Muscle of arm (tissue), 14 donors: ENCODE measurements at places on chromosomes 2 and 18. TPM values are rescaled to one million over a fixed set of nuclear protein-coding genes. Genes with fewer than 3 reads are reported as not detected.
A peak's percentile ranks its signal among the peaks of the same experiment; 100 is the strongest.

ATP6V1C2 gene
- 3.0 TPM for polyA plus RNA-seq

- no peak for DNase-seq
Observed at GRCh38 chr2:37367310-37367709, 22.9 kb downstream of the QPCT start.

DNA sequence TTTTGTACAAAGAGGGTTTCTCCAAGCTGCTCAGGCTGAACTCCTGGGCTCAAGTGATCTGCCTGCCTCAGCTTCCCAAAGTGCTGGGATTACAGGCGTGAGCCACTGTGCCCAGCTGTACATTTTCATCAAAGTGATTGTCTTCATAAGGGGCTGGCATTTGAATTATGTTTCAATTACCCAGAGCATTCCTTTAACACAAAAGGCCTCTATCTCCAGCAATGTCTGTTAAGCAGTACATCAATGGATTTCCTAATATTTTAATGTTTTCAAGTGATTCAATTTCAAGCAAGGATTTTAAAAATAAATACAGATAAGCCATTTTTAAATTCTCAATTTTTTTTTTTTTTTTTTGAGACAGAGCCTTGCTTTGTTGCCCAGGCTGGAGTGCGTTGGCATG lies 50.9 kb upstream of the AP1S3 start:
- no peak for DNase-seq

- peak; percentile 8 for DNase-seq
Observed at GRCh38 chr2:218125626-218126080, at the start of gene CXCR2. TSS of gene CXCR2 (plus strand) at chr2:218126028. CDS start at chr2:218134802, 8,774 bp downstream.

APCDD1 gene
- 13.6 TPM for polyA plus RNA-seq

CELF4 gene
- 1.1 TPM for polyA plus RNA-seq

- DNase-seq = no peak
Observed at GRCh38 chr2:56918790-56919189, 735.0 kb downstream of the CCDC85A start.

DNA sequence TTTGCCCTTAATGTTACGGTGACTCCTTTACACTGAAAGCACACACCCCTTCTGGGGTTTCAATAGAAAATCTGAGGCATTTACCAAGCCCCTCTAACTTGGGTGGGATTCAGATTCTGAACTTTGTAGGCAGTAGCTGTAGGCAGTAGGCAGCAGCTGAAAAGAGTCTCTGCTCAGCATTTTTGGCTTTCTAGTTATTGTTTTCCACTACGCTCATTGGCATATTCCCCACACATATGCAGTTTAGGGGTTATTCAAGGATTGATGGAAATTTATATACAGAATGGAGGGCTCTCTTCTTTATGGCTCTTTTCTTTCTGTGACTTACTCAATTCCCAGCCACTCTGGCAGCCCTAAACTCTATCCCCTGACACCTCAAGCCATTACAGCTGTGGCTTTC lies 232.7 kb upstream of the REV1 start:
- DNase-seq = no peak

DNA sequence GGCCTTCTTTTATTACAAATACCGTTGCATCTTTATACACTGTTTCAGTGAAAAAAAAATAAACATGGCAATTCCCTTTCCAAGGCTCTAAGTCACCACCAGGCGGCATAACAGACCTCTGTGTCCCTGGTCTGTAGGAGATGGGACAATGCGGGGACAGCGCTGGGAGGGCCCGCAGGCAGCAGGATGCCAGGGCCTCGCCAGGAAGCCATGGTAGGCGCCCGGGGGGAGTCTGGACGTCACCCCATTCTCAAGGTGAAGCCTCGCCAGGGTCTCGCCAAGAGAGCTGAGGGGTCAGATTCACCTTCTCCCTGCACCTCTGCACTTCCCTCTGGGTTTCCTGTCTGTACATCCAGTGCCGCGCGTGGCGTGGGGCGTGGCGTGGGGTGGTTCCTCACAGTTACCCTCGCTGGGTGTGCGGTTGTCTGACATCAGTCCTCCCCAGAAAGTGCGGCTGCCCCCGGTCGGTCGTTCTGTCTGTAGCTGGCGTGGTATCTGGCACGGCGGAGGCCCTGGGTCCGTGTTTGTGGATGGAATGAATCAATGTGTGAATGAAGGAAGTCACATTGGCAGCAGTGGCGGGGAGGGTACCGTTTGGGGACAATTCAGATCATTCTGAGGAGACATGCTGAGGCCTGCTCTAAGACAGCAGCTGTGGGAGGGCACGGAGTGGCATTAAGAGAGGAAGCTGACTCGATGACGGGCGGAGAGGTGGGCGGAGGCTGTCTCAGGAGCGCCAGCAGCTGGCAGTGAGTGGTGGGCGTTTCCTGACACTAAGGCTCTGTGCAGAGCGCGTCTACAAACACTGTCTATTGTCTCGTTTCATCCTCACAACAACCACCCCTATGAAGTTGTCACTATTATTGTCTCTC lies 46.0 kb downstream of the LRRFIP1 start:
- DNase-seq = no peak

DNA sequence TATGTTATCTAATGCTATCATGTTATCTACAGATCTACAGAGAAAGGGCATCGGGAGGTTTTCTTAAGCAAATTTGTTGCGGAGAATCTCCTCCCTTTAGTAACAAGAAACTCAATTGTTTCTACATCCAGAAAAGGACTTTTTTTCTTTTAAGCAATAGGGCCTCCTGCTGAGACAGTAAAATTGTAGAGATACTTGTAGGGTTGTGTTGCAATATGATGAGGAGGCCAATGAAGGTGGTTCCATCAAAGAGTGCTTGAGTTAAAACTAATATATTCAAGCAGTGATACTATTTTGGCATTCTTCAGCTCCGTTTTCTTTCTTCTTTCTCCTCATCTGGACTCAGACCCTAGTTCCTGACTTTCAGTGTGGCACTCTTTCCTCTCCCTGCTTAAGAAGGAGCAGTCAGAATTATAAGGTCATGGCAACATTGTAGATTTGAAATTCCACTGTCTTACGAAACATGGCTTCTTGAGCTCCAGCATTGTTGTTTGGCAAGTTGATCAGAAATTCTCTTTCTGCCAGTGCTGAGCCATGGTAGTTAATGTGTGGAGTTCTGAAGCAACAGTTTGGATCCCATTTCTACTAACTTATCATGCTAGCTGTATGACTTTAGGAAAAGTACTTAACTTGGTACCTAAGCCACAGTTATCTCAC lies 202.0 kb upstream of the SLC14A2 start:
- DNase-seq = no peak

NXPH2 gene
- polyA plus RNA-seq = 13.9 TPM

- no peak for DNase-seq
Observed at GRCh38 chr2:57075226-57075625, 891.4 kb downstream of the CCDC85A start.

DNA sequence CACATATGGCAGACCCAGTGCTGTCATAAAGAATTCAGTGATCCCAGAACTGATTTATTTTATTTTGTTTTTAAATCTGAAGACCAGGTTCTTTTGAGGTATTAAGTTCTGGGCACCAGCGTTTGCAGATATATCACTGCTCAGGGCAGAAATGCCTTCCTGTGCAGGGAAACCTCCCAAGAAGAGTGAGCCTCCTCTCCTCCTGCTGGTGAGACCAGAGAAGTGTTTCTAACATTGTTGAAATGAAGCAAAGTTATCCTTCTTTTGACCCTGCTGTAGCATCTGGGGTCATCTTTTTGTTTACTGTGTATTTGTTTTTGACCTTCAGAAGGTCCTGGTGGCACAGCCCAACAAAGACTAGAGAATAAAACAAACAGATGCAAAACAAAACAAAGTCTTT lies 94.0 kb downstream of the AQP4 start:
- no peak for DNase-seq

GRCh38 chr2:143948710-143949109 lies 571.2 kb downstream of the ZEB2 start:
- no peak for DNase-seq

RGPD3 gene
- polyA plus RNA-seq = 0.18 TPM

- DNase-seq = no peak
Observed at GRCh38 chr18:5155218-5155906, 41.7 kb downstream of the AKAIN1 start.

GRCh38 chr2:235005023-235005422 lies 53.2 kb downstream of the SH3BP4 start:
- no peak for DNase-seq

GRCh38 chr2:217662984-217663602 lies 339.7 kb downstream of the TNS1 start:
- DNase-seq = no peak

- DNase-seq = peak; percentile 60
Observed at GRCh38 chr2:238970553-238971081, 122.7 kb downstream of the TWIST2 start.

CRYGC gene
- not detected for polyA plus RNA-seq

ZNF521 gene
- polyA plus RNA-seq = 51.6 TPM

DNA sequence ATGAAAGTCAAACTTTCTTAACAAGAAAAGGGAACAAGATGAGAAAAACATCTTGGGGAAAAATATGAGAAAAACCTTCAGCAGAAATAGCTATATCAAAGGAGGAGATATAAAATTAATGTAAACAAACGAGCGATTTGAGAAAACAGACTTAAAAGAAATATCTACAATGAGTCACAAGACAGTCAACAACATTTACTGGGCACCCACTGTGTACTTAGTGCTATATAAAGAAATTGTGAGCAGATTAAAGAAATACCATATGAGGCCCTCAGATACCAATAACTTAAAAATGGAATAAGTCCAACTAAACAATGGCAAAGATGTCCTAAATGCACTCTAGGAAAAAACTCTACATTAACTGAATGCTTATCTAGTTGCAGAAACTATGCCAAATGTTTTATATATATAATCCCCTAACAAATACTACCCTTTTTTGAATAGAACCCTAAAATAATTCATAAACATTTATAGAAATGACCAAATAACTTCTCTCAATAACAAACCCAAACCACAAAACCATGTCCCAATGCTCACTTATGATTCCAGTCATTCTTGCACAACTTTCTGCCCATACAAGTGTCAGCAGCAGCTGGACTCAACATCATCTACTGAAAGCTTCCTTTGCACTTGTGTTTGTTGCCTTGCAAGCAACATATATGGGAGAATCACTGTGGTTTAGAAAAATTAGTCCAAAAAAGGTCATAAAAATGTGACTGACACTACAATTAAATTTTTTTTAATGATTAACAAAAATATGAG lies 83.5 kb downstream of the COBLL1 start:
- DNase-seq = no peak

DNA sequence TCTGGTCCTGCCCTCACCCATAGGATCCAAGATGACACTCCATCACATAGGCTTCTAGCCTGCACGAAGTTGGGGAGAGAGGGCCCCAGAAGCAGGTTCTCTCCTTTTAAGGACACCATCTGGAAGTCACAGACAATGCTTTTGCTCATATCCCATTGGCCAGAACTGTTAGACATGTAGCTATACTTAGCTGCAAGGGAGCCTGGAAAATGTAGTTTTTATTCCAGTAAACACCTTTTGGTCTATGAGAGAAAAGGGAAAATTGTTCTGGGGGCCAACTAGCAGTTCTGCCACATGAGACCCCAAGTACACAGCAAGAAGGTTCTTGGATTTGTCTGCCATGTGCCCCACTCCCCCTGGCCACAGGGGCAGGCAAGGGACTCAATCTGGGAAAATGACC lies 206.1 kb downstream of the ZFP36L2 start:
- DNase-seq = no peak

RIT2 gene
- polyA plus RNA-seq = not detected

DNA sequence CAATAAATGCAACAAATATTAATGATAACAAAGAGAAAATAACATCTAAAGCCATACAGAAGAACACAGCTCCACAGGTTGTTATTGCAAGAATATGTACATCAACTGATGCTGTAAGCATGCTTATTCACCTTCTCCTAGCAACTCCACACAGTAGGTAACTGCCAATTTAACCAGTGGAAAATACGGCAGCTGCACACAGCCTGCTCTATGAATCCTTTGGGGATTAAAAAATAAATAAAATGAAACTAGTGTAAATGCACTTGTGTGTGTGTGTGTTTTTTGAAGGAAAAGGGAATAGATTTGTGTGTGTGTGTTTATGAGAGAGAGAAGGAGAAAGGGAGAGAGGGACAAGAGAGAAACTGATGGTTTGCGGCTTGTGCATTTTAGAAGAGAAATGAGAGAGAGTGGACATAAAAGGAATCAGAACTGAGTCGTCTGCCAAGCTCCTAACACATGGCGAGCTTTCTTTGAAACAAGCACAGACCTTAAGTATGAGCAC lies 96.2 kb upstream of the PDE1A start:
- DNase-seq = peak; percentile 38

ACADL gene
- 14.4 TPM for polyA plus RNA-seq

ADAM23 gene
- polyA plus RNA-seq = 18.3 TPM

- no peak for DNase-seq
Observed at GRCh38 chr2:136051001-136051724, 65.7 kb upstream of the DARS1 start.

GRCh38 chr18:63987743-63988142 lies 17.9 kb downstream of the SERPINB8 start:
- no peak for DNase-seq

DNA sequence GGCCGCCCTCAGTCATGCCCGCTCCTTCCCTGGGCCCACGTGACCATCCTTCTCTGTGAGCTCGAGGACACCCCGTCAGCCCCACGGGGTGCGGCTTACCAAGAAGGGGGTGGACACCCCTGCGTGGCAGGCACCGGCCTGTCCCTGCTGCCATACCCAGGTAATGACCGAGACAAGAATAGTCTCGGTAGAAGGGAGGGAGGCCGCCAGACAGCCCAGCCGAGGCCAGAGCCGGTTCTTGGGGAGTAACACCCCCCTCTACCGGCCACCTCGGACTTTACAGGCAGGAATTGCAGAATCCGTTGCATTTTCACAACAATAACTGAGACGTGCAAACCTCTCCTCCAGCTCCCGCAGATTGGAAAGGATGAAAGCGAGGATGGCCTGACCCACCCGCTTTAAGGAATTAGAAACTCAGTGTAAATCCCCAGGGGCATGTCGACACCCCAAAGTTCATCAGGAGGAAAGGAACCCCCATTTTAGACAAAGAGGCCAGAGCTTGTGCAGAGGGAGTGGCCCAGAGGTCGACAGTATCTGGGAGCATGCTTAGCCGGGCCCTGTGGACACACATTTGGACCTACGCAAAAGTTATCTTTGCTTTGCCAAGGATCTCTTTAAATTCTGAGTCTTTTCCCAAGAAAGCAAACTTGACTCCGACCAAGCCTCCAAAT lies 60.1 kb upstream of the GLI2 start:
- DNase-seq = no peak

- DNase-seq = peak; percentile 51
Observed at GRCh38 chr2:39435741-39436591, 1.1 kb downstream of the MAP4K3 start.

- no peak for DNase-seq
Observed at GRCh38 chr2:213175673-213176247, 24.3 kb upstream of the IKZF2 start.

IL37 gene
- not detected for polyA plus RNA-seq

DNA sequence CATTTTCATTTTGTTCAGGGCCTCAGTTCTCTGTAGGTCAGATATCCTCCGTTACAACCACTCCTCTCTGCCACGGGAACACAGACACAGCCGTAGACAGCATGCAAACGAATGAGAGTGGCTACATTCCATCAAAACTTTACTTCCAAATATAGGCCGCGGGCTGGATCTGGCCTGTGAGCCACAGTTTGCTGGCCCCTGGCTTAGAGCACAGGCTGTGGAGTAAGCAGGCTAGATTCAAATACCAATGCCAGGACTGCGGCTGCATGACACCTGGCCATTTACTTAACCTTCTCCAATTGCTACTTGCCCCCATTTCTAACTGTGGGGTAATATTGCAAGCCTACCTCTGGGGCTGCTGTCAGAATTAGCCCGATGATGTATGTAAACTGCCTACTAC lies 325.8 kb upstream of the POU3F3 start:
- peak; percentile 15 for DNase-seq
